ENCODE measurements at places on chromosomes 13 and 19.

- no peak for DNase-seq
Measured at GRCh38 chr19:40923934-40924391, 41.9 kb upstream of the CYP2A7 start.

- DNase-seq = no peak
Measured at GRCh38 chr19:16228637-16229321, 31.1 kb downstream of the AP1M1 start.

DNA sequence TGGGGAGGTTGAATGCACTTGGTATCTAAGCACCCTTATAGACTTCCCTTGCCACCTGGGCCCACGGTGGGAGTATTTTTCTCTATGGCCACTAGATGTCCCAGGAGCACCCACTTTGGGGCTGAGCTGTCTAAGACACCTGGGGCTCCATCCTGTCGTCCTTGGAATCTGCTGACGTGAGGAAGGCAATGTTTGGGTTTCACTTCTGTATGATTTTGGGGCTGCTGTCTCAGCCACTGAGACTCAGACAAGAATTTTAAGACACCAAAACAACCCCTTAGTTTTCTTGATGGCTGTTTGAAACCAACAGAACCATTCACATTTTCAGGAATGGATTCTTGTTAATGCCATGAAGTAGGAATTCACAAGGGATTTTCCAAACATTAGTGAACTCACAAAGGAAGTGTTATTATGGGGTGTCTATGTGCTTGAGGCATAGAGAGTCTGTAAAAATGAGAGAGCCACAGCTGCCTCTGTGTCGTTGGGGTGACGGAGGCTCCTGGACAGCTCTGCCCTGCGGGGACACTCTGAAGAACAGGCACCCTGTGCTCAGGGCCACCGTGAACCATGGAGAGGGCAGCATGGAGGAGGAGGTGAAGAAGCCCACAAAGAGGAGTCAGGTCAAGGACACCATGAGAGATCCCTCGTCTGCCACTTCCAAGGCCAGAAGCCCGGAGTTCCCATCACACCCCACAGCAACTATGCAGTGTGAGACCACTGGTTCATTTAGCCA is 106.8 kb upstream of the SPATA13 start:
- peak; percentile 86 for DNase-seq

- peak; percentile 25 for DNase-seq
Measured at GRCh38 chr13:106561551-106562170, 6.3 kb downstream of the ARGLU1 start.

All from globus pallidus (tissue), 1 donor.